Hindlimb muscle (tissue), 1 donor: ENCODE measurements at places on chromosomes 16 and 17.

DNA sequence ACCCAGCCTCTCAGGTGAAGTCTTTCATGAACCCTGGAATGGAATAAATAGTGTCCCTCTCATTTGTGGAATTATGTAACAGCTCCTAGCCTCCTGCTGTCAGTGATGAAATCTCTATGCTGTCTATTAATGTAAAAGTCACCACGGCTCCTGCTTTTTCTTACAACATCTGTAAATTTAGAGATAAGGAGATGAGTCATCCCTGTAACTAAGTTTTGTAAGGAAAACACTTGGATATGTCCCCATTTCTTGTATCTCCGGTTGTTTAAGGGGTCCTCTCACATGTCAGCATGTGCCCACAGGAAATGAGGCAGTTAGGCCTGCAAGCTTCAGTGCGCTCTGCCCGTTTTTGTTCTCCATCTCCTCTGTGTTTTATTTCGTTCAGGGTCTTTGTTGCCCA lies 2.8 kb upstream of the NAT9 start:
- DNase-seq: no peak

DNA sequence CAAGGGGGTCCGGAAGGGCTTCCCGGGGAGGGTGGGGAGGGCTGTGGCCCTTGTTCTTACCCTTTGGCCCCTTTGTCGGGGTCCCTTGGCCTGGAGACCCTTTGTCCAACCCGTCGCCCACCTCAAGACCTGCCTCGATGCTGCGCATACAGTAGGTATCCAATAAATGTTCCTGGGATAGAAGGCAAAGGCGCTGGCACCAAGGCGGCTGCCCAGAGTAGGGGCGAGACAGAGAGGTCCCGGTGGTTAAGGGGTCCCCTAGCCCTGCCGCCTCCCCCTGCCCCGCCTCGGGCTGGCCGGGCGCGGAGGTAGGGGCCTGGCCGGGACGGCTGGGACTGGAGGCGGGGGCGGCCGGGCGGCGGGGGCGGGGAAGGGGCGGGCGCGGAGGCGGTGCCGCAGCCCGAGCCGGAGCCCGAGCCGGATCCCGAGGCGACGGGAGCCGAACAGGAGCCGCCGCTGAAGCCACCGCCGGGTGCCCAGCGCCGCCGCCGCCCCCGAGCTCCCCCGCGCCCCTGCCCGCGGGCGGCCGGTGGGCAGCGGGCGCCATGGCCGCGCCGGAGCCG lies at the start of gene NHERF2:
Gene NHERF2 (plus strand): TSS at position 442 of the 563 bp plus-strand sequence. CDS start 104 bp downstream, at position 546.
- no peak for DNase-seq

GRCh38 chr16:75996491-75996890 lies 270.2 kb upstream of the CPHXL start:
- no peak for DNase-seq

DNA sequence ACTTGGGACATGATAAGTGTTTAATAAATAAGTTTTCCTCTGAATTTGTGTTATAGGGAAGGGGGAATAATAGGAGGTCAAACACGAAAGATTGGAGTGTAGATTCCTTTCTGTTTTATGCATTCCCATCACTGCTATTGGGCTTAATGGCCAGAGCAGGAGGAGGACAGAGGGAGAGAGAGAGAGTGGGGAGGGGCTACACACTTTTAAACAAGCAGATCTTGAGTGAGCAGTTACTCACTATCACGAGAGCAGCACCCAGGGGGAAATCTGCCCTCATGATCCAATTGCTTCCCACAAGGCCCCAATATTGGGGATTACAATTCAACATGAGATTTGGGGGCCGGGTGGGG lies 505.0 kb downstream of the GRIN2A start:
- DNase-seq: no peak

GRCh38 chr17:72527789-72528188 lies 407.0 kb downstream of the SOX9 start:
- no peak for DNase-seq

GRCh38 chr16:73179705-73180331 lies 131.9 kb upstream of the ZFHX3 start:
- DNase-seq: peak; percentile 61

DNA sequence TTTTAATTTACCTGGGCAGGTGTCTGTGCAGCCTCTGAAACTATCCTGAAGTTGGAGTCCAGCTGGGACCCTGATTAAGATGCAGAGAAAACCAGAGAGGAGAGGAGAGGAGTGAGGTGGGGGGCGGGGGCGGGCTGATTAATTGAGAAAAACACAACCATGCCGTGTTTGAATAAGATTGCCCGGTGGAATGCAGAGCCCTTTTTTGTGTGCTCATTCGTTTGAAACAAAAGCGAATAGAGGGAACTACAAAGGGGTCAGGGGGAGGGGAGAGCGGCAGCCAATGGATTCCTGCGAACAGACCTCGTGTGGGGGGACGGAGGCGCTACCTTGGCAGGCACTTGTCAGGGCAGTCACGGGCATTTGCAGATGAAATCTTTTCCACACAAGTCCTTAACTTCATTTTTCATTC lies 355.8 kb downstream of the SOX9 start:
- DNase-seq: no peak

DNA sequence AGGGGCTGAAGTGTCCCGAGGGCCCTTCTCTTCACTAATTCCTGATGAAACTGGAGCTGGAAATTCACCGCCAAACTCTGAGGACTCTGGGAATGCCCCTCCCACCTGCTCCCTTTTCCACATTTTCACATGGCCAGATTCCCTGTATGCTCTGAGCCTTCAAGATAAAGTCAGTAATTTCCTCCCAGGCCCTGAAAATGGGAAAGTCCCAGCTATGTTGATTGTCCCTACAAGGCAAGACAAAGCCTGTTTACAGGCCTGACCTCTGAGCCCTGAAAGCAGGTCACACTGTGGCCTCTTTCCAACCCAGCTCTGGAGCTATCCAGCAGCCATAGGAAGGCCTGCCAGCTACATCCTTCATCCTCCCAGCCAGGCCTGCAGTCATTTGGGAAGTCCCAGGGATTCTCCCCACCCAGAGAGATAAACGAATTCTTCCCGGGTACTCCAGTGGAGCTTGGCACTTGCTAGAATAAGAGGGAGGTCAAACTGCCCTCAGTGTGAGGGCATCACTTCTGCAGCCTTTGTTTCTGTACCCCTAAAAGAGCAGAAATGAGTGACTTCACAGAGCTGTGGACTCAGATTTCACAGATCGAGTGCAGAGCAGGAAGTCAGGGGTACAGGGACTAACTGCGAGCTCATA lies 19.6 kb upstream of the CCL2 start:
- peak; percentile 84 for DNase-seq

GRCh38 chr17:27991462-27991993 lies 50.9 kb upstream of the NLK start:
- DNase-seq: no peak

- DNase-seq: no peak
Observed at GRCh38 chr16:80610481-80611156, 69.8 kb downstream of the DYNLRB2 start.

DNA sequence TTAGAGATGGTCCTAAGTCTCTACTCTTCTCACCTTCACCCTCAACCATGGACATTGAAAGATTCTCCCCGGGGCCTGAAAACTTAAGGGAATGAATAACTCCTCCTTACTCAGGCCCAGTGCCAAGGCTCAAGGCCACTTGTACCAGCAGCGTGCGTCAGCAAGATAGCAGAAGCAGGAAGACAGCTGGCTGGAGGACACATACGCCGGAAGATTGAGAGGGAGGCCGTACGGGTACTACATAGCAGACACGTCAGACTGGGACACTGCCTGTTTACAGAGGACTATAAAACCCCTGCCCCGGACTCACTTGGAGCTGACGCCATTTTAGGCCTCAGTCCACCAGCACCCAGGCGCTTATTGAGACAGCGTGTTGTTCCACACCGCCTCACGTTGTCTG lies 75.8 kb upstream of the MED13 start:
- DNase-seq: no peak

DNA sequence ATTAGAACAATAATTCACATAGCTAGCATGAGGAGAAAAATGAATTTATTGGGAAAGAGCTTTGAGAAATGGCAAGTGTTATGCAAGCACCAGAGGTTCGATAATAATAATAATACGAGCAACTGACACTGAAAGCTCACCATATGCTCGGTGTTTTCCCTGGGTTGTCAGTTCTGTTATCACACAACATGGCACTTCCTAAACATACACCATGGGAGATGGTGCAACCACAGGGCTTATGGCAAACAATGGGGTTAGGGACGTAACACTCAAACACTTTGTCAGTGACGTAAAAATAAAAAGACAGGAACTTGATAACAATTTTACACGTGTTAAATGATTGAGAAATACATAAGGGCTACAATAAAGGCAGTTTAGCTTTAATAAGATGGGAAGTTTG lies 23.7 kb downstream of the OR1D5 start:
- no peak for DNase-seq

GRCh38 chr16:797120-797420 lies 3.5 kb downstream of the GNG13 start:
- no peak for DNase-seq
